ENCODE measurements at places on chromosomes 2 and 18.

DNA sequence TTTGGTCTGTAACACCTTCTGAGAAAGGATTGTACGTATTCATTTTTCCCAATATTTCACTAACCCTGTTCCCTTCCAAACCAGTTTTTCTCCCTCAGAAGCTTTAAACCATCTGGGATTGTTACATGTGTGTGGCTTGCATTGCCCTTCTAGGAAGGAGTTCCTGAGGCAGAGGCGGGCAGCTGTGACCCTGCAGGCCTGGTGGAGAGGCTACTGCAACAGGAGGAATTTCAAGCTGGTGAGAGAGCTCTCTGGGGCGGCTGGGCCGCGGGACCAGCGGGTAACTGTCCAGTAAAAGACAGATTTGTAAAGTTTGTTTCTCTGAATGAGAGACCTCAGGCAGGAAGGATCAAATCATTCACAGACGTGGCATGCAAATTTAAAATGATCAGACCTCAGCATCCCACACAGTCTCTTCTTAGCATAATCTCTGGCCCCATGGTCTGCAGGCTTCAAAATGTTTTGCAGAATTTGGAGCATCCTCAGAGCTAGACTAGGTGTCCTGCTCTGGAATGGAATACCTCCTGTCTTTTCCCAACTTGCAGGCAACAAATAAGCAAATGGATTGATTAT lies 40.2 kb upstream of the GPR17 start:
- no peak for DNase-seq

DNA sequence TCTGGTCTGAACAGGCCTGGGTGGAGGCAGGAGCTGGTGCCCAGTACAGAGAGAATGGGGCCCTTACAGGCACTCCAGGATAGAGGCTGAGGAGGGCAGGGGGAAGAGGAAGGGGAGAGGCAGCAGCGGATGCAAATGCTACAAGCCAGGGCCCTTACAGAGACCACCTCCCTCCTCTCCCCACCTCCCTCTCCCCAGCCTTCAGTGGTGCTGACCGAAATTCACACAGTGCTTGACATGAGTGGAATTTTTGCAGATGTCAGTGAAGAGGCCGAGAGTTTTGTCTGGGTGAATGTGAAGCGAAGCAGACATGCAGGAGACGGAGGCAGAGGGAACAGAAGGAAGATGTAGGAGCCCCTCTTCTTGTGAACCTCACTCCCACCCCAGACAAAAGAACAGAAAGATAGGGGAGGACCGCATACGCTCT lies 31.9 kb downstream of the CIB4 start:
- no peak for DNase-seq

DNA sequence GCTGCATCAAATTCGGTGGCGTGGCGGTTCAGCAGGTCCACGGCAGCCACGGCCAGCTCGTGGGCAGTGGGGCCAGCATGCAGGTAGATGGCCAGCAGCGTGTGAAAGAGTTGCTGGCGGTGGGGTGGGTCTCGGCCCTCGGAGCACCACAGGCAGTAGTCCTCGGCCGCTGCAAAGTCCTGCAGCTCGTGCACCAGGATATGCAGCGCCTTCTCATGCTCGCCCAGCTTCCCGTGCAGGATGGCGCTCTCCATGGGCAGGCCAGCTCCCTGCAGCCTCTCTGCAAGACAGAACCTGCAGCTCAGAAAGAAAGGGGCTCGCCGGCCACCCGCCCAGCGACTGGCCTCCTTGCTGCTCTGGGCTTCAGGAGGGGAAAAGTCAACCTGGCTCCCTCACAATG lies 27.9 kb downstream of the GPR45 start:
- DNase-seq: no peak

DNA sequence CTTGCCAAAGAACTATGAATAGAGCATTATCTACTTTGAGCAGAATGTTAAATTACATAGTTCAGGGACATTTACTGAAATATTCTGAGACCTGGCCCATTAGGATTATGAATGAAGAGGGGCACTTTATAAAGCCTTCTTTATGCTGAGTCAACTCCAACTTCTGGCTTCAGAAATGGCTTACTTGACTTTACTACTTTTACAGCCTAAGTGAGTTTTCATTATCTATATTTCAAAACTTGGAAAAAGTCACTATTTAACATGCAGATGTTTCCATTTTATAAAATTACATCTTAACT lies 37.7 kb downstream of the SESTD1 start:
- peak; percentile 66 for DNase-seq

DNA sequence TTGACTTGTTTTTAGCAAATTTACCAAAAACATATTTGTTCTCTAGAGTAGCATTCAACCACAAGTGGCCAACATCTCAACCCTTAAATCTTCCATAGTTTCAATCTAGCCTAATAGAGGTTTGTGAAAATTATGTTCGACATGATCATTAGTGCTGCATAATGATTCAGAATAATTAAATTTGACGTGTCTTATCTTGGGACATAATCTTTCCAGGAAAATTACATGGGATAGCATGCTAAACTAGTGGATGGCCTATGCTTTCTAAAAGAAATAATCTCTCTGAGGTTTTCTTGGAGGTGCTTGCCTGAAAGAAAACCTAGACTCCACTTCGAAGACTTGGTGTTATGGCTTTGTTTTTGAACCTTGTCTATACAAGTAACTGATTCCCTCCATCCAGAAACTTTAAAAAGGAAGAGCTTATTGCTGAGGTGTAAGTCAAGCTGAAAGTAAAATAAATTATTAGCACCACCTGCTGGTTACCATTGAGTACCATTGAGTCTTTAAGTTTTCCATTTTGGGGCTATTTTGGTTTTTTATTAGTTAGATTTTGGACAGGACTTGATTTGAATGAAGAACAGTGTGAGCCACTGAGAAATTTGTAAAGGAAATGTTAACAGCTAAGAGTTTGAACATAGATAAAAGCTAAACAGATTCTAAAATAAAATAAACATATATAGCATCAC lies 32.7 kb downstream of the COX7A2L start:
- DNase-seq: peak; percentile 74

- peak; percentile 83 for DNase-seq
These were observed 16.6 kb upstream of the HRH4 start for GRCh38 chr18:24443870-24444269.

Measured in hematopoietic multipotent progenitor cell treated with erythropoietin and hydrocortisone succinate and interleukin-3 and kit ligand, for 4 days (in vitro differentiated cells).